Activated CD4-positive, CD25-positive, alpha-beta regulatory T cell treated with anti-CD3 and anti-CD28 coated beads, Interleukin-2, amount 50 U/mL, for 72 hours (primary cell): ENCODE measurements at places on chromosomes 1 and 21.

GRCh38 chr1:29924017-29924431 lies 687.7 kb downstream of the PTPRU start:
- no peak for DNase-seq

DNA sequence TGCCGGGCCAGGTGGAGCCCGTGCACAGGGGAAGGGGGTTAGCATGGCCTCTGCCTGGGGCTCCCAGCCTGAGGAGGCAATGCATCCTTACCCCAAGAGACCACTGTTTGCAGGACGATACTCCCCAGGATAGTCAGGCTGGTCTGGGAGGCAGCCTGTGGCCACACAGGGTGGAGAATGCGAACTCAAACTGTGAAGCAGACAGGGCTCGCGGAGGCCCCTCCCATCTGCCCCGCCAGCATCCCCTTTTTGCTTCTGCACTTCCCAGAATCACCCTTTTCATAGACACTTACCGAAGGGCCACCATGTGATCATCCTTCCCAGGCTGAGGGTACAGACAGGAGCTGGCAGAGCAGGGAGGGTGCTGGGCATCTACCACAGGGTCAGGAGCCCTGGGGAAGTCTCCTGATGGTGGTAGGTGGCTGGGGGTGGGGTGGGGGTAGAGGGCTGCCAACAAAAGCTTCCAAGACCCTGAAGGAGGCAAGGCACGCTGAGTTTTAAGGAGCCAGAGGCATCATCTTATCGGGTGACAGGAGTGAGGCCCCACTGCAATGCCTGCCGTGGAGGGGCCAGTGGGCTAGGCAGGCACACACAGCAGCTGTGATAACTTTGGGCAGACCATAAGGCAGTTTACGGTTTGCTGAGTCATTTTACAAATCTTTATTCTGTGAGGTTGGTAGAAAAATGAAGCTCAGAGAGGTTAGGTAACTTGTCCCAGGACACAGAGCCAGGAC lies 31.3 kb upstream of the BTG2 start:
- no peak for DNase-seq

DNA sequence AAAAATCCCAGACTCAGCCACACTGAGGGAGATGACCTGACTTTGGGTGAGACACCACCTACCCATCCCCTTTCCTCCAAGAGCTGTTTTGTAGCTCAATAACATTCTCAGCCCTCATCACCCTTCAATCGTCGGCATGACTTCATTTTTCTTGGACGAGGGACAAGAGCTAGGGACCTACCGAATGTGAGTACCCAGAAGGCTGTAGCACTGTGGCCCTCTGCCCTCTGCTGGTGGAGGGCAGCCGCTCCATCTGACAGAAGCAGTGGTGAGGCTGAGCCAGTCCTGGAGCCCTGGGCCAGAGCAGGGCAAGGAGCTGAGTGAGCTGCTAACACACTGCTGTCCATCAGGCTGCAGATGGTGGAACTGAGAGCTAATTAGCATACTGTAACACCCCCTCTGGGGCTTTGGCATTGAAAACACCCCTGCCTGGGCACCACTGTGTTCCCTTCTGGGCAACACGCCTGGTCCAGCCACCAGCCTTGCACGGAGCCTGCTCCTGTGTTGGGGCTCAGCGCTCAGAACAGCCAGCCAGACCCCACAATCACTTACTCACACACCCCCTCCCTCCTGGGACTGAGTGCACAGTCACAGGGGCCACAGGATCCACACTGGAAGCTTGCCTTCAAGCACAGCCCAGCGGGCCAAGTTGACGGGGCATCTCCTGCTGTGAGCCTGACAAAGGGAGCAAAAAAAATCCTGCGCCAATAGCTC lies 18.3 kb upstream of the ALPL start:
- DNase-seq, result no peak

GRCh38 chr1:109914587-109915240 lies 4.1 kb downstream of the CSF1 start:
- no peak for DNase-seq

- no peak for DNase-seq
Measured at GRCh38 chr1:183106746-183107145, 79.3 kb upstream of the LAMC2 start.

DNA sequence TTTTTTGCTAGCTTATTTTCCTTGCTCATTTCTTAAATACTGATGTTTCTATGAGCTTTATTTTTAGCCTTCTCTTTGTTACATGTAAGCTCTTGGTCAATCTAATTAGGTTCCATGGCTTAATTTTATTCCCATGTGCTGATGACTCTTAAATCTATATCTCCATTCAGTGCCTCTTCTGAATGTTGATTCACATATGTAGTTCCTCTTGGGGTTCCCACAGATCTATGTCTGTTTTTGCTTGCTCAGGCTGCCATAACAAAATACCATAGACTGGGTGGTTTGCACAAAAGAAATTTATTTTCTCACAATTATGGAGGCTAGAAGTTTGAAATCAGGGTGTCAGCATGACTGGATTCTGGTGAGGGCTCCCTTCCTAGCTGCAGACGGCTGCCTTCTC lies 58.3 kb upstream of the PLA2G4A start:
- no peak for DNase-seq

- no peak for DNase-seq
Measured at GRCh38 chr1:109024646-109025045, 17.3 kb downstream of the WDR47 start.

DNA sequence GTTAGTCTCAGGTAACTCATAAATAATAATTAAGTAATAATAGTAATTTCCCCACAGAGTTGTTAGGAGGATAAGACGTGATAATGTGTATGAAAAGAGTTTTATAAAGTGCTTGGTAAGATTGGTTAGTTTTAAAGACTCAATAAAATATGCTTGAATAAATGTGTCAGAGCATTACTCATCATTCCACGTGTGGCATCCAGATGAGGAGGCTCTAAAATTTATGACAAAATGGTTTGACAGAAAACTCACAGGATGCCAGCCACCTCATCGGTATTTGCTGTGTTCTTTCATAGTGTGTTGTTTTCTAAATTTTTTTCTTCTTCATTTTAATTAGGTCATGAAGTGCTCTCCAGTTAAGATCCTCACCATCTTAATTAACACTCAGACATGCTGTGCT lies 19.1 kb upstream of the SPAG17 start:
- DNase-seq, result no peak

DNA sequence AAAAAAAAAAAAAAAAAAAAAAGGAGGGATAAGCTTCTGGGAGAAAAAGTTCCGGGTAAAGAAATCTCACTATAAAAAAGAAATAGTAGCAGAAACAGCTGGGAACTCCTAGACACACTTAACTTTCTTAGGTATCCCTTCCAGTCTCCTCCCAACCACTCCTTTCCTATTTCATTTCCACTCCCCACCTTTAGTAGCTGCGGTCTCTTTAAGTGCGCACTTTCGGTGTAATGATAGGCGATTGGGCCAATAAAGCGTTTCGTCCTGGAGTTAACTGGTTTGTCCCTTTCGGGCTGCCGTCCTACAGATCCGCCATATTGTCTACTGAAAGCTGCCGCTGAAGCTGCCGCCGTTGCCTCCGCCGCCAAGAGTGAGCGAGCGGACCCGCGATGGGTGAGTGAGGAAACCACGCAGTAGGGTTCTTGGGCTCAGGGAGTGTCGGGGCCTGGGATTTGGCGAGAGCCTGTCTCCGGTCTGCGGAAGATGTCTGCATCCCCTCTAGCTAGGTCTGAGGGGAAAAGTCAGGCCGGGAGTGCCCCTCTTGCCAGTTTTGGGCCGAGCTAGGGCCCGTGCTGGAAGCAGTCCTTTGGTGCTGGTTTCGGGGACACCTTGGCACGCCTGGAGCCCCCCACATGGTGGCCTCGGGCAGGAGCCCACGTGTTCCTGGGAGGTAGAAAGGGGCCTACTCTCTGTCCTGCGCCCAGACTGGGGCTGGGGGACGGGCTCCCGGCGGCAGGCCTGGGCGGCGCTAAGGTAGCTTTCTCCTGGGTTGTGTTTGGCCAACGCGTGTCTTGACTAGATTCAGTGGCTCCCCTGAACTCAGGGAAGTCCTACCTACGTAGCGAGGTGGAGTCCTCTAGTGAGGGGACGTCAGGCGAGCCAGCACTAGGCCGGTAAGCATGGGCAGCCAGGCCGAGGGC lies at the start of gene KPNA6:
Gene KPNA6 (plus strand): TSS at position 315 of the 920 bp plus-strand sequence. CDS start 75 bp downstream, at position 390.
- peak; percentile 87 for DNase-seq

DNA sequence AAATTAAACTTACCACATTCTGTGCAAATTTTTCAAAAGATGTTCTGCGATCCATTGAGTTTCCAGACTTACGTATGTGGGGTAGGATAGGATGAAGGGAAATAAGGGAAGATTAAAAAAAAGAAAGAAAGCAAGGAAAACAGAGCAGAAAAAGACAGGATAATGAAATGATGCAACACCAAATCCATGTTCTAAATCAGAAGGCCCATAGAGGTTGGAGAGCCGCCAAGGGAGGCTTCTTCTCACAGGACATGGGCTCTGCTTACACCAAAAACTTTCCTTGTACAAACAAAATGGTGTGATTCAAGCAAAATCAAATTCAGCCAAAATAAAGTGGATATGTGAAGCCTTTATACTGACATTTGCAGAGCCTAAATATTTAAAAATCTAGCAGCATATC lies 189.5 kb upstream of the GREM2 start:
- no peak for DNase-seq

- no peak for DNase-seq
Measured at GRCh38 chr1:155268630-155269029, 4.7 kb downstream of the CLK2 start.

DNA sequence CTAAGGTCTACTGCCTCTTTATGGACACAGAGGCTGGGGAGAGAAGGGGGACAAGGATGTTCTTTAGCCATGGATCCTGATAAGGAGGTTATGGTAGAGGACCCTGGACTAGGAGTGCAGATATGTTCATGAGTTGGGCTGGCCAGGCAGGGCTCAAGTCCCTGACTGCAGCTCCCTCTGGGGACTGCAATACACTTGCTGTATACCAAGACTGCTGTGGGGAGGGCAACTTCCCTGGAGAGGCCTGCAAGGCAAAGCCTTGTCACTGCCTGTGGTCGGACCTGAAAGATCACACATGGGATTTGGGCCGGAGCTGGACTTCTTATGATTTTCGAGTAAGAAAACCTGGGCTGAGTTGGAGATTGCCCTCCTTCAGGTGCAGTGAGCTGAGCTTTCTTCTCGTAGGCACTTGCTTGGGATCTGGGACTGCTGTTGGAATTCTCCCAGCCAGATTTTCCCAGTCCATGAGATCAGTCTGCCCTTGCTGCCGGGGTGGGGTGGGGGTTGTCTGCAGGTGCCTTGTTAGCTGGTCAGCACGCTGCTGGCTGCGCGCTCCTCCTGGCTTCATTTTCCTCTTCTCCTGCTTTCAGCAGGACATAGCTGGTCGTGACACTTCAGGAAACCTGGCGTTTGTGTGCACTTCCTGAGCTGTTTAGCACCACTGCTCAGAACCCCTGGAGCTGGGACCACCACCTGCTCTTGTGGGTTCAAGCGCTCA lies 49.0 kb upstream of the KCNJ6 start:
- no peak for DNase-seq
